Anterior cingulate cortex (tissue), 58 donors: ENCODE measurements at places on chromosomes 7 and 10.

GRCh38 chr7:21851559-21851967 is 94.1 kb downstream of the CDCA7L start:
- DNase-seq: no peak

- no peak for DNase-seq
Measured at GRCh38 chr7:94130716-94131115, 126.6 kb upstream of the BET1 start.

- no peak for DNase-seq
Measured at GRCh38 chr10:85641479-85642009, 725.1 kb downstream of the GRID1 start.

GRCh38 chr10:93897070-93897780 is 3.4 kb downstream of the SLC35G1 start:
- DNase-seq: no peak

DNA sequence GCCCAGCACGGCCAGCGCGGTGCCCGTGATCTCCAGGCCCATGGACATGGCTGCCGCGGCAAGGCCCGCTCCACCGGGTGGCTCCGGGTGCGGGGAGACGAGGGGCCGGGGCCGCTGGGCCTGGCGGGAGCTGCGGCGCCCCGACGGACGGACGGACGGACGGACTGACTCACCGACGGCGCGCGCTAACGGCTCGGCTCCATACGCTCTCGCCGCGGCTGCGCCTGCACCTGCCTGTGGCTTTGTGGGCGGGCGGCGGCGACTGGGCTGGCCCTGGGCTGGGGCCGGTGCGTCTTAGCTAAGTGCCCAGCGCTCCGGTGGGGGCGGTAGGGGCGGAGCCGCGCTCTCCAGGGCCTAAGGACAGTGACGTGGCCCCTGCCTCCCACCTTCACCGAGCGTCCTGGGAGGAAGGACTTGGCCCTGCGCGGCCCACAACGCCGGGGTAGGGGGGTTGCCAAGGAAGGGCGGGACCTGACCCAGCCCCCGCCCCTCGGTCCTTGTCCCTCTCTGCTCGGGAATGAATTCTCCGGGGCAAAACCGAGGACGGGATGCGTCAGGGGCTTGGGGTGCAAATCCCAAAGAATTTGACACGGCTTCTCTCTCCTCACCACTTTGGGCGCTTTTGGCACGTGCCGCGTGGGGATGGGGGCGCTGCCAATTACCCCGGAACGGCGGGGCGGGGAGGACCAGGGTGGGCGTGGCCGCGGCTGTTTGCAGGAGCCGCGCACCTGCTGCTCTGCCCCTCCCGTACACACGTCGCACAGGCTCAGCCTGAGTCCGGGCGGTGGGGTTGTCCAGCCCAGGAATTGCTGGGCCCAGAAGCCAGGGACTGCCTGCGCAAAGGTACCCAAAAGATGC is at the start of gene CLDN3:
CLDN3 (minus strand) TSS at position 269 of the 858 bp plus-strand sequence; CDS start at position 48, 221 bp downstream.
- no peak for DNase-seq

DNA sequence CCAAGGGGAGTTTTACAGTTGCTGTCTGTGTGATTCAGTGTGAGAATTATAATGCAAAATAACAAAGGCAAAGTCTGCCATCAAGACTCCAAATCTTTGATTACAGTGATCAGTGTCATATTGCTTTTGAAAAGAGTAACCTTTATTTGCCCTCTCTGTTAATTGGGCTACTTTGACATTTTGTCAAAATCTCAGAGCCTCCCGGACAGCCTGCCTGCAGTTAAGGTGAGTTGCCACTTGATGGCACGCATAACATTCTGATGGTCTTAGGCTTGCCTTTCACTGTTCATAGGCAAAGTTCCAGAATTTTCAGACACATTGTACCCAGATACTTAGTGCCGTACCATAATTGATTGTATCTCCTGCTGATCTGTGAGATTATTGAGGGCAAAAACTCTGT is 253.5 kb downstream of the ABCA13 start:
- DNase-seq: no peak

DNA sequence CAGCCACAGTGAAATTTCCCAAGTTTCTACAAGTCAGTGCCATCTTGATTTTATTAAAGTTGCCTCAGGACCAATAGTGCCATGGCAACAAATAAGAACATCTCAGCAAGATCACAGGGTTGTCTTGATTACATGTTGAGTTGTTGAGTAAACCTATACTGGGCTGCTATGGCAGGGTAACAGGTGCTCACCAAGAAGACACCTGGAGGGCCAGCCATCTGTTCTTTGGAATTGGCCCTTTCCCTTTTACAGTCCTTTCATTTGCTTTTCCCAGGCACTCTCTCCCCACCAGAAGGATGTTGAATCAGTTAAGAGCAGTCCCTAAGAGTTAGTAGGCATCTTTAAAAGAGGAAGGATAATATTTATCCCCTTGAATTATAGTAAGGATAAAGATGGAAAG is 582.0 kb downstream of the TNS3 start:
- no peak for DNase-seq

GRCh38 chr7:15886626-15887025 is 200.1 kb upstream of the MEOX2 start:
- no peak for DNase-seq

DNA sequence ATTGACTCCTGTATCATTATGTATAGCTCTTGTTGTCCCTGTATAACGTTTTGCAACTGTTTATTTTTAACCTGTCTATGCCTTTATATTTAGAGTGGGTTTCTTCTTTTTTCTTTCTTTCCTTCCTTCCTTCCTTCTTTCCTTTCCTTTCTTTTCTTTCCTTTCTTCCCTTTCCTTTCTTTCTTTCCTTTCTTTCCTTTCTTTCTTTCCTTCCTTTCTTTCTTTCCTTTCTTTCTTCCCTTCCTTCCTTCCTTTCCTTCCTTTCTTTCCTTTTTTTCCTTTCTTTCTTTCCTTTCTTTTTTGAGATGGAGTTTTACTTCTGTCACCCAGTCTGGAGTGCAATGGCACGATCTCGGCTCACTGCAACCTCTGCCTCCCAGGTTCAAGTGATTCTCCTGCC is 5.9 kb downstream of the JAKMIP3 start:
- no peak for DNase-seq

DNA sequence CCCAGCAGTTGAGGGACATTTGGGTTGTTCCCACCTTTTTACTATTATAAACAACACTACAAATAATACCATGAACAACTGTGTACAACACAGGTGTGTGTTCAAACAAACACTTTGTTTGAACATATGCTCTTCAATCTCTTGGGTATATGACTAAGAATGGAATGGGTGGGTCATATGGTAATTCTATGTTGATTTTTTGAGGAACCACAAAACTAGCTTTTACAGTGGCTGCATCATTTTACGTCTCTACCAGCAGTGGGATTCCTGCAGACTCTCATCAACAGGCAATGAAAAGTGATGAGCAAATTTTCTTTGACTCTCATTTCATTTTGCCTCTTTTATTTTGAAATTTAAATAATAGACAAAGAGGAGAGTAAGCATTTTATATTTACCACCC is 116.9 kb upstream of the KLF14 start:
- no peak for DNase-seq

GRCh38 chr7:117781707-117782106 is 91.5 kb downstream of the CTTNBP2 start:
- no peak for DNase-seq

- no peak for DNase-seq
Measured at GRCh38 chr10:65861249-65861648, 1064.6 kb upstream of the LRRTM3 start.

DNA sequence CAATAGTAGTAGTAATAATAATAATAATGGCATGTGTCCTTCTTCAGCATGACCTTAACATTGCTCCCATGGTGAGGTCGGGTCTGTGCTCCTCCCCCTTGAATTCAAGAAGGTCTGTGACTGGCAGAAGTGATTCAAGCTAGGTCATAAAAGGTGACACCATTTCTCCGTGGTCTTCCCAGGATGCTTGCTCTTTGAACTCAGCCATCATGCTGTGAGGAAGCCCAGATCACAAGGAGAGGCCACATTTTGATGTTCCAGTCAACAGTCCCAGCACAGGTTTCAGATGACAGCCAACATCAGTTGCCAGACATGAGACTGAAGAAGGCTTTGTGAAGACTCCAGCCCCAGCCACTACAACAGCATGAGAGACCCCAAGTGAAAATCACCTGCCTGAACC is 83.9 kb downstream of the SEPTIN14 start:
- DNase-seq: no peak

DNA sequence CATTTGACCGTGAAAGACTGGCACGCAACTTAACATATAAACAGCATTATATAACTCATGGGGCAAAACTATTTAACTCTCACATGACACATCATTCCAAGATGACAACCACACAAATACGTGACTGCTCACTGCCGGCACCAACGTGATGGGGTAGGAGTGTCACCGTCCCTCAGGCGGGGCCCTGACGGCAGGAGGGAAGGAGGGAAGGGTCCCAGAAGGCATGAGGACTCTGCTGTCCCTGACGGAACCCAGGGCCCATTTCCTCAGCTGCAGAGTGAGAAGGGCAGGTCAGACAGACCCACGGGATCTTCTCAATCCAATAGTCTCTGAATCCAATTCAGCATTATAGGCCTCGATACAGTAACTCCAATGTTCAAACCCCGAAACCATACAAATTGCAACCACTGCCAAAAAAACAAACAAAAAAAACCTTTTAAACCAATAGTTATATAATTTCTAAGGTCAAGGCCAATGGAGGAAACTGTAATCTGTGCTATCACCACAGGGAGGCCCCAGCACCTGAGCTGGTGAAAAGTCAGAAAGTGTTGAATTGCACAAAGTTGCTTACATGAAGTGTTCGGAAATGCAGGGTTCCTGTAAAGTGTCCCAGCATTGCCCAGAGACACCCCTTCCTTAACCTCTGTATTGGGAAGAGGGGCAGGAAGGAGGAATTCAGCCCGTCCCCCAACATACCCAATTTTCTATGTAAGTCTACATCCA is 137.4 kb downstream of the TNS3 start:
- no peak for DNase-seq

GRCh38 chr7:1624999-1625927 is 44.8 kb upstream of the ELFN1 start:
- DNase-seq: no peak

DNA sequence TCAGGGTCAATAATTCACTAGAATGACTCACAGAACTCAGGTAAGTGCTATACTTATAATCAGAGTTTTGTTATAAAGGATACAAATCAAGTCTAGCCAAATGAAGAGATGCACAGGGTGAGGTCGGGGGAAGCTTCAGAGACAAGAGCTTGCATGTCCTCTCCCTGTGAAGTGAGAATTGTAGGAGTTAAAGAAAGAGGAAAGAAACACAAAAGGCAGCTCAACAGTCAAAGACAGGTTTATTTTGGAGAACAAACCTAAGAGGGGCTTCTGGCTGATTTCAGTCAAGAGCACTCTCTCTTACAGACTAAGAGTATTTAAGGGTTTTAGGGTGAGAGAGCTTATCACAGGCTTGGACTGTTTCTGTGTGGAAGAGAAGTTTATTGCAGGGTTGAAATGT is 600.5 kb upstream of the C7orf33 start:
- DNase-seq: no peak

DNA sequence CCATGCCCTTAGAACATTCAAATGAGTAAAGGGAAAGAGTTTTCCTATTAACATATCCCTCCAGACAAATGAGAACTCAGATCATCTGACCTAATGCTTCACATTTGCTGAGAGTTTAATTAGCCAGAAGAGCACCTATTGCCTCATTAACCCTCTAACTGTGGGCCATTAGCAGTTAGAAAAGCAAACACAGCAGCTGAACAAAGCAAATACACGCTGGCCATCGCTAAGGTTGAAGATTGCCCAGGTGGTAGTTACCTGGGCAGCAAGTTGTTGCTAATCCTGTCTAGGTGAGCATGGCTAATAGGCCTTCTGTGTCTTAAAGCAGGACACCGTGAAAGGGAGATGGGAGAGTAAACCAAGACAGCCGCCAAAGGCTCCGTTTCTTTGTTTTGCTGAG is 49.9 kb upstream of the UCN3 start:
- DNase-seq: no peak

DNA sequence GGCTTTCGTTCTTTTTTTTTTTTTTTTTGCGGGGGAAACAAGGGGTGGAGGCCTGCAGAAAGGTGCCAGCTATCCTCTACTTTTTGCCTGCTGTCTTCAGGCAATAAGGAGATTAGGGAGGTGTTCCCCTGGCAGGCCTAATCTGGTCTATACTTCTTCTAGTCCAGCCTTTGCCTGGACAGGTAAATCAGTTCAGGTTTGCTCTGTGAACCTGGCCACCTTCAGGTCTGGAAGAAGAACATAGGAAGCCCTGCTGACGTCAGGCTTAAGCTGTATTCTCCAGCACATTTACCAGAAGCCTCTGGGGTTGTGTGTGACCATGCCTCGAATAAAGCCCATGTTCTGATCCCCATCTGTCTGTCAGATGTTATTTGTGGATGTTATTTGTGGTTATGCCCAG is 115.4 kb downstream of the SDK1 start:
- no peak for DNase-seq

DNA sequence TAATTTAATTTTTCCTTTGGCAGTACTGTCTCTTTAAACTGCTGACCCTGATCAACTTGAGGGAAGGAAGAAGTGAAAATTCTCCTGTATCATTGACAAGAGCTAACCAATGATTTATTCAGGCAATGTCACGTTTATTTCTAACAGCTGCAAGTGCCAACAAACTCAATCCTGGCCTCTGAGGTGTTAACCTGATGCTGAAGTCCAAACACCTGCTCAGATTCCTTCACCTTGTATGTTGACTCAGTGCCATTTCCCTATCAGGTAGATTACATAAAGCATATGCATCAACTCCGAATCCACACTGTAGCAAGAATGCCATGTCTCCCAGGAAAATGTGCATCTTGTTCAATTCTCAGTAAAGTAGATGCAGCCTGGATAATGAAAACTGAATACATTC is 820.0 kb downstream of the XPNPEP1 start:
- DNase-seq: no peak

DNA sequence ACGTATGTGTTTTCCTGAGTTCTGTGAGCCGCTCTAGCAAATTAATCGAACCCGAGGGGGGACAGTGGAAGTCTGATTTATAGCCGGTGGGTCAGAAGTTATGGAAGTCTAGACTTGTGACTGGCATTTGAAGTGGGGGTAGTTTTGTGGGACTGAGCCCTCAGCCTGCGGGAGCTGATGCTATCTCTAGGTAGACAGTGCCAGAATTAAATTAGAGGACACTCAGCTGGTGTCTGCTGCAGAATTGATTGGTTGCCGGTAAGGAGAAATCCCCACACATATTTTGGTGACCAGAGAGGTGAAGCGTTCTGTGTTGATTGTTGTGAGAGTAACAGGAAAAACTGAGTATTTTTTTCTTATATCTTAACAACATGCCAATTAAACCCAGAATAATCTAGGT is 143.8 kb upstream of the ADCY1 start:
- DNase-seq: no peak

DNA sequence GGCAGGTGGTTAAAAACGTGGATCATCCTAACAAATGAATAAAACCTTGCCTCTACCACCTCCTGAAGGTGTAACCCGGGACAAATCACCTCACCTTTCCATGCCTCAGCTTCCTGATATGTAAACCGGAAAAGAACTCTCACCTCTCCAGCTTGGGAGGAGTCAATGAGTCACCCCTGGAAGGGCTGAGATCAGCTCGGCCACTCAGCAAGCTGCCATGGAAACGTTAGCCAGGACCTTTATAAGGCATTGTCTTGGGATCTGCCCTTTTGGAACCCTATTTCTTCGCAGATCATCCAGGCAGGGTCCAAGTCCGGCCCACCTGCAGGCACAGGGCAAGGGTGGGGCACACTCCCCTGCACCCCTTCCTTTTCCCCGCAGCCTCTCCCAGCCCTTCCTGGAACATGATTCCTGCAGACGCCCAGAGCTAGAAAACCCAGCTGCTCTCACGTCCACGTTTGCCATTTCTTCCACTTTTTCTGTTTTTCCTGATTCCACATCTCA is 81.6 kb upstream of the PFKP start:
- no peak for DNase-seq
